T follicular helper cell (primary cell): ENCODE measurements at places on chromosomes 3 and 15.

DNA sequence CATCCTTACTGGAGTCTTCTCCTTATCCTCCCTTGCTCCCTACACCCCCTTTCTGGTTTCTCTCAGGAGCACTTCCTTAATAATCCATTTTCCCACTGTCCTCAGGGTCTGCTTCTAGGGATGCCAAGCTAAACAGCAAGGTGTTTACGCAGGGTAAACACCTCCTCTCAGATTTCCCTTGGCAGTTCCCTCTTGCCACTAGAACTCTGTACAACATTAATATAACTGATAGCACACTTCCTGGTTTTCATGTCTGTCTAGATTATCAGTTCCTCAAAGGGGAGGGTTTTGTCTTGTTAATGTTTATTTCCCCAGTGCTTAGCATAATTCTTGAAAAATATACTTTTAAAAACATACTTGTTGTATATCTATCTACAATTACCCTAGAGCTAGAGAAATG, 118.0 kb upstream of the SLC24A5 start:
- DNase-seq = no peak

GRCh38 chr3:170002231-170002630, 35.6 kb upstream of the GPR160 start:
- DNase-seq = no peak

DNA sequence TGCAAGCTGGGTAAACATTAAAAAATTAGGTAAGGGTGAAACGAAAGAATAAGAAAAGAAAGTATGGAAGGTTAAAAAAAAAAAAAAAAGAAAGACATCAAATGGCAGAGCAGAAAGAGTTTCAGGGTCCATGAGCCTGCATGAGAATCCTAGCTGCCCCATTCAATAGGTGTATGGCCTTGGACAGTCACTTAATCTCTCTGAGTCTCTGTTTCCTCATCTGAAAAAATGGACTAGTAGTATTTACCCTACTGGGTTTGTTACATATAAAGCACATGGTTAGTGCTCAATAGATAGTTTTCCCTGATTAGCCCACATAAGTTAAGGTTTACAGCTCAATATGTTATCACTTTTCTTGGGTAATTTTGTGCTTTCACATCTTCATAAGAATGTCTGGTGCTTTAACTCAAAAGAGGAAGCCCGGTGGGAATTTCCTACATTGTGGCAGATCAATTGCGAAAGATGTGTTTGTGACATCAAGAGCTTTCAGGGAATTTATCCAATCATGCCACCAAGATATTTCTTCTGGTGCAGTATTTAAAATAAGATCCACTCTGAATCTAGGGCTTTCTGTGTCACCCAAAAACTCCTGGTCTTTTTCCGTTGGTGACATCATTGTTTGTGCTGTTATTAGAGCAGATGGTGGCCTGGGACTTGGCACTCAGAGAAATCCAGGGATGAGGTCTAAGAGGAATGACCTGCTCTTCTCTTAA, 57.2 kb upstream of the UBE2E1 start:
- DNase-seq = no peak

- no peak for DNase-seq
Observed at GRCh38 chr15:25693321-25694238, 169.5 kb downstream of the ATP10A start.

DNA sequence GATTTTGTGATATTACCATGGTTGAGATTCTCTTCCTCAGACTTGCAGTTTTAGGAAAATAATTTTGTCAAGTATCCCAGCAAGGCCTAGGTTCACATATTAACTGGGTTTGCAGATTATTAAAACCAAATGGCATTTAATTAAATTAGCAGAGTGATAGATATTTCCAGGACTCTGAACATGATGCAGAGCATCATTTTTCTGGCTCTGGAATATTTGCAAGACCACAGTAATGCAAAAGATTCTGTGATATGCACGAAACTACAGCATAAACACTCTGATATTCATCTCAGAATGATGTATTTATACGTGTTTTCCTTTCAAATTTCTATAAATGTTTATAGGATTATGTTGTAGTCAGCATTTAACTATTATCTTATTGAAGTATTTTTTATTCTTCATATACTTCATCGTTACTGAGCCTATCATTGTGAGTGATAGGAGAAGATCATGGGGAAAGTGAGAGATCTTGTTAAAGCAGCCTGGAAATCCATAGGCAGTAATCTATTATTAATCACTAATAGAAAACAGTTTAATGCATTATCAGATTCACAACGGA, 1245.6 kb downstream of the OTOL1 start:
- no peak for DNase-seq

DNA sequence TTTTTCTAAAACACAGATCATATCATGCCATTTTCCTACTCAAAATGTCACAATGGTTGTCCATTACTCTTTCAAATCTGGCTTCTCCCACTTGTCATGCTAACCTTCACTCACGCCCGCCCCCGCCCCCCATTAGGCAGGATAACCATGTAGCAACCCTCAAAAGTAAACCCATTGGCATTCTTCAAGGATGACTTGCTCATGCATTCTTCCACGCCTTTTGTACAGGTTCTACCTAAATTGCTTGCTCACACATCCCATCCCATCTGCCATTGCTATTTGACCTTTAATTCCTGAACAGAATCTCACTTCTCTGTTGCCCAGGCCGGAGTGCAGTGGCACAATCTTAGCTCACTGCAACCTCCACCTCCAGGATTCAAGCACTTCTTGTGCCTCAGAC, 389.3 kb downstream of the MCTP2 start:
- no peak for DNase-seq

DNA sequence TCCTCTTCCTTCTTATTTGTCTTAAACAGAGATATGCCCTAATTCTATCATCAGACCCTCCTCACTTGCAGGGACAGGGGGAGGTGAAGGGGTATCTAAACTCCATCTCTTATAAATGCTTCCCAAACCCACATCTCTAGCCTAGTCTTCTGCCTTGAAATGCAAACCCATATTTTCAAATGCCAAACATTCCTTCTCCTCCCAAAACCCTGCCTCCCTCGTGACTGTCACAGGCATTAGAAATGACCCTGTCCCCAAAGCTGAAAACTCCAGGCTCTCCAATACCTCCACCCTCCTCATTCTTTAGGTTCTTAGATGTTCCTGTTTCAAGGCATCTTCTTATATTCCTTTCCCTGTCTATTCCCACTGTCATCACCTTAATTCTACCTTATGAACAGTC, 191.0 kb downstream of the ERC2 start:
- DNase-seq = no peak

DNA sequence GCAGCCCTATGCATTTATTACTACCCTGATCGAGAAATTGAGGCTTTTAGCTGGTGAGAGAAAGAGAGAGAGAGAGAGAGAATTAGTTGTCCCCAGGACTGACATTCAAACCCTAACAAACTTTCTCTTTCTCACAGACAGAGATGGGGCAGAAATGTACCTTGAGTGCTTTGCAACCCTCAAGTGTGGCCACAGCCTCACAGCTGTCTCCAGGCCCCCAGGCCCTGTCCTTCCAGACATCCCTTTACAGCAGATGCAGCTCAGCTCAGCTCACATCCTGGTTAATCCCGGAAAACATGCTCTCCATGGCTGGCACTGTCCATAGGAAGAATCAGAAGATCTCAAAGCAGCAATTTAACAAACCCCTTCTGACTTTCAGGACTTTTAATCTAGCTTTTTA, 67.6 kb downstream of the DCLK3 start:
- no peak for DNase-seq

DNA sequence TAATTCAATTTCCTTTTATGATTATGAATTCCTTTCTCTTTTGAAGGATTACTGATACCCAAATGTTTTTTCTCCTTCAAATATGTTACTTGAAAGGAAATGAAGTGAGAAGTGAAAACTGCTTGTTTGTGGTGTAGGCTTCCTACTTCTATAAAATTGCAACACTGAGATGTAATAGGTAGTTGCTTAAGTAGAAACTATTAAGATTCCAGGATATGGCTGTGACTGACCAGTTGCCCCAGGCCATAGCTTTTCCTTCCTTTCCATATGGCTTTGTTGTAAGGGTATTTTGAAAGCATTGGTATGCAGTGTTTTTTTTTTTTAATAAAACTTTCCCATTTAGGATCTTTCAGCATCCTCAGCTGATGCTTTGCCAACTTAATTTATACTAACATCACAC, 28.5 kb downstream of the DNAJC13 start:
- no peak for DNase-seq

GRCh38 chr3:101862416-101863165, 13.3 kb downstream of the NFKBIZ start:
- DNase-seq = no peak

GRCh38 chr15:50876260-50876988, 32.1 kb upstream of the AP4E1 start:
- DNase-seq = no peak

DNA sequence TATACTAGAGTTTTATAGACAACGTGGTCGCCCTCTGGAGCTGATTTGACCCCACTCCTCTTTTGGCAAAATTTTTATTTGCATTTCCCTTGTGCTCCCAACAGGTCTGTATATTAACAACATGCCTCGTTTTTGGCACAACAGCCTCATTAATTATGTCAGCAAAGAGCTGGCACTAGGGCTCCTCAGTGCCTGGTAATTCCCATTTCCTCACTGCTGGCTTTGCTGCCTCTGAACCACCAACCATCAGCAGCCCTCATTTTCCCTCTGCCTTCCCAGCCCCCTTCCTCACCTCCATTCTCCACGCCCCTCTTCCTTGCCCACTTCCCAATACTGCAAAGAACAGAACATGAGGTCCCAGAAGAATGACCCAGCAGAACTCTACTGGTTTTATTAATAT, 204.8 kb downstream of the ABHD5 start:
- DNase-seq = no peak

DNA sequence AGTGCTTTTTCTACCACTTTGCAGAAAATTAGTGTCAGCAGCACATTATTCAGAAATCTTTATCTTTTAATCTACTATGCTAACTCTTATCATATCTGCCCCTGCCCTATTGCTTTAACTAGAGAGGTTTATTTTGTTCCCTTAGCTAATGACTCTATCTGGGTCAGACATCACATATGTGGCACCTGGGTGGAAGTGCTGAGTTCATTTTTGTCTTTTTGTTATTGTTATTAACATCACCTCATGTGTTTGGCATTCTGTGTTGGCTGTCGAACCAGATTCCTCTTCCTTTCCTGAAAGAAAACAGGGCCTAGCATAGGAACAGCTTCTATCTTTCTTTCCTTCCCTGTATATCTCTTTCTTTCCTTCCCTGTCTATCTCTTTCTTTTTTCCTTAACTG, 100.7 kb downstream of the RBMS3 start:
- DNase-seq = no peak

DNA sequence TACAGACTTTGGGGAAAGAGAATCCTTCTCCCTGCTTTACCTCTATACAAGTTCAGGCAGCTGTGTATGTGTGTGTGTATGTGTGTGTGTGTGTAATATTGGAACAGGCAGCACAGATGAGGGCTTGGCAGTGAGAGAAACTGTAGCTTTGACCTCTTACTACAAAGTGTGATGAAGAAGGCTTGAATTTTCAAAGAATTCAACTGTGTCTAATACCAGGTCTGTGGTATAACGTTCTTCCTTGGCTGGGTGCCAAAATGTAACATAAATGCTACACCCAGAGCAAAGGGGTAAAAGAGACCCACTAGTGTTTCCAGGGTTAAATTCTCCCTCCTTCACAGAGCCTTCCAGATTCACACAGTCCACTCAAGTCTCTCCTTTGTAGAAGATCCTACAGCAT, 51.1 kb downstream of the CHST2 start:
- DNase-seq = no peak

GRCh38 chr15:55740359-55740878, 2.5 kb downstream of the PRTG start:
- no peak for DNase-seq
